ENCODE measurements at places on chromosomes 5 and 9. TPM values are rescaled to one million over a fixed set of nuclear protein-coding genes. Genes with fewer than 3 reads are reported as not detected.

GRCh38 chr9:71383308-71383940 is 262.0 kb upstream of the TRPM3 start:
- H3K4me3 ChIP-seq = no peak overlapping the region
- no peaks in the 10 kb centered on the region for H3K27me3 ChIP-seq
- no peaks in the 10 kb centered on the region for H3K36me3 ChIP-seq
- no peaks in the 10 kb centered on the region for H3K4me1 ChIP-seq
- no peak overlapping the region for H3K27ac ChIP-seq

DNA sequence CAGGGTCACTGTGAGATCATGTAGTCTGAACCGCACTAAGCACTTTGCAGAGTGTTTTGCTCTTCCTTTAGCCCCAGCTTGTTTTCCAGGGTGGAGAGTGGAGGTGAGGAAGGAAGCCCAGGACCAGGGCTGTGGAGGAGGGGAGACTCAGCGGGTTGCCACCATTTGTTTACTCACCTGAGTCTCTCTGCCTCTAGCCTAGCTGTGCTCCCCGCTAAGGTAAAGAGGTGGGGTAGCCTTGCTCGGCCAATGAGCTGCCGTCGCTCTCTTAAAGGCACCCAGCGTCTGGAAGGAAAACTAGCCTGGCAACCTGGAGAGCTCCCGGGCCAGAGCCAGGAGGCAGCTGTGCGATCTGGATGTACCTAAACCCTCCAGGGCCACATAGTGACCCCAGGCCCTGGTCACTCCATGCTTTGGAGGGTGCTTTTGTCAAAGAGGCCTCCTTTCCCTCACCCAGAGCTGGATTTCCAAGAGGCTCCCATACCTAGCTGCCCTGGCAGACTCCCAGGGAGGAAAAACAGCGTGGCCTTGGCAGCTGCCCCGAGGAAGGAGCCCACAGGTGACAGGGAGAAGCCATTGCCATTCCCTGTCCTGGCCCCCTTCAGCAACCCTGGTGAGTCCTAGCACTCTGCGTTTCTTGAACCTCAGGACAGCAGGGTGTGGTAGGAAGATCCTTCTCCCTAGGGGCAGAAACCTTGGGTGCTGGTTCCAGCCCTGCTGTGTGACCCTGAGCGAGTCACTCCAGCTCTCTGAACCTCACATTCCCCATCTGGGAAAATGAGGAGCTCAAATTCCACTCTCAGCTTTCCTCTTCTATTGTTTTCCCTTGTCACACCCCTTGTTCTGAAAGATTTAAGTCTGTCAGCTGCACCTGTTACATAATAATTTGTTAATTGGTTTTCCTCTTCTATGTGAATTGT is 42.4 kb upstream of the LARP1 start:
- DNase-seq = peak; percentile 67
- H3K4me3 ChIP-seq = no peak overlapping the region
- H3K4me1 ChIP-seq = peaks cover 2% of the 10 kb centered on the region
- H3K36me3 ChIP-seq = no peaks in the 10 kb centered on the region
- H3K27ac ChIP-seq = peak overlapping the region; percentile 88

- no peaks in the 10 kb centered on the region for H3K4me1 ChIP-seq
- DNase-seq = no peak
- no peaks in the 10 kb centered on the region for H3K27me3 ChIP-seq
Measured at GRCh38 chr5:171984748-171985419, 21.6 kb downstream of the FBXW11 start.

GRCh38 chr5:122376250-122376649 is 64.2 kb downstream of the SNCAIP start:
- no peak overlapping the region for H3K4me3 ChIP-seq
- H3K36me3 ChIP-seq = no peaks in the 10 kb centered on the region
- H3K4me1 ChIP-seq = no peaks in the 10 kb centered on the region
- no peaks in the 10 kb centered on the region for H3K27me3 ChIP-seq

DNA sequence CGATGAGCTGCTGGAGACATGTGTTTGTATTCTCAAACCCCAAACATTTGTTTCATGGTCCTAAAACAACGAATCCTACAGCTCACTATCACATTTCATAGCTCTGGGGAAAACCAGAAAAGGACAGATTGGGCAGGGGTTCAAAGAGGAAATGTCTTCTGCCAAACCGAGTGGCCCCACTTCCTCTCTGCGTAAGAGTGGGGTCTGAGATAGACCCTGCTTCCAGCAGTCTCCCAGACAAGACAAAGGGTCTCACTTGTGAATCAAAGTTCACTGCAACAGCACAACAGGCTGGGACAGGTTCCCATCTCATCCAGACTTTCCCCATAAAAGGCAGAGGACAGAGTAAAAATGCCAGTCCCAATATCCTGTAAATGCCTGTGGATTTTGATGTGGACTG is 276.2 kb upstream of the SLC24A2 start:
- no peak overlapping the region for H3K27ac ChIP-seq
- no peaks in the 10 kb centered on the region for H3K27me3 ChIP-seq
- H3K36me3 ChIP-seq = no peaks in the 10 kb centered on the region

- no peaks in the 10 kb centered on the region for H3K4me1 ChIP-seq
- H3K36me3 ChIP-seq = no peaks in the 10 kb centered on the region
- H3K27me3 ChIP-seq = no peaks in the 10 kb centered on the region
- DNase-seq = no peak
Measured at GRCh38 chr9:135147938-135148337, 60.5 kb downstream of the OLFM1 start.

DNA sequence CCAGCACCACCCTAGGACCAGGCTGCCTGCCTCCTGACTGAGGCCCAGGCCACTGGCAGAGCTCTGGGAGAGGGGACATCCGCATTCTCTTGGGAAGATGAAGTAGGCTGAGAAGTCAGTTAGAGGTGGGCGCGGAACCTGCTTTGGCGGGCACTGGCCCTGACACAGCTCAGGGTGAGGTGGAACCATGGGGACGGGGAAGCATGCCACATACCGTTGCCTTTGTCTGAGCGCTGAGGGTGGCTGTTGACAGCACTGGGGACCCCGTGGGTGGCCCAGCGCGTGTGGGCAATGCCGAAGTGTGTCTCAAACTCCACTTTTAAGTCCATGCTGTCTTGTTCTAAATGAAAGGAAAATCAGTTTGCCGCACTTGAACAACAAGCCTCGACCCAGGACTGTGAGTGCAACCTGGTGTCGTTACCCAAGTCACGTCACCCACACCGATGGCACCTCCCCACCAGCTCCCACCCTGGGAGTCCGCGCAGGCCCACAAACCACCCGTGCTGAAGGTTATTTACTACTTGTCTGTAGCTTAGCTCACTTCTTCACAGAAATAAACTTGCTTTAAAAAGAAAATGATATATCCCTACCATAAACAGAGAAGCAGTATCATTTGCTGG is 17.4 kb downstream of the GFPT2 start:
- no peak for DNase-seq
- no peak overlapping the region for H3K4me3 ChIP-seq
- H3K4me1 ChIP-seq = no peaks in the 10 kb centered on the region
- H3K27ac ChIP-seq = no peak overlapping the region

- DNase-seq = no peak
- H3K36me3 ChIP-seq = no peaks in the 10 kb centered on the region
- peaks cover 3% of the 10 kb centered on the region for H3K27me3 ChIP-seq
- no peak overlapping the region for H3K27ac ChIP-seq
Measured at GRCh38 chr5:10660135-10660534, 96.3 kb downstream of the ANKRD33B start.

GRCh38 chr9:95090871-95091577 is 226.5 kb downstream of the FANCC start:
- H3K27ac ChIP-seq = peak overlapping the region; percentile 56
- no peak overlapping the region for H3K4me3 ChIP-seq
- no peak for DNase-seq
- no peaks in the 10 kb centered on the region for H3K36me3 ChIP-seq
- peaks cover 43% of the 10 kb centered on the region for H3K4me1 ChIP-seq
- H3K27me3 ChIP-seq = no peaks in the 10 kb centered on the region

GRCh38 chr5:73422164-73422563 is 26.4 kb downstream of the FOXD1 start:
- H3K27me3 ChIP-seq = peaks cover 2% of the 10 kb centered on the region
- DNase-seq = no peak
- no peaks in the 10 kb centered on the region for H3K4me1 ChIP-seq
- H3K4me3 ChIP-seq = no peak overlapping the region
- H3K27ac ChIP-seq = no peak overlapping the region

- H3K27ac ChIP-seq = no peak overlapping the region
- H3K4me3 ChIP-seq = no peak overlapping the region
- no peaks in the 10 kb centered on the region for H3K36me3 ChIP-seq
- H3K27me3 ChIP-seq = no peaks in the 10 kb centered on the region
Measured at GRCh38 chr9:34549407-34549732, 26.6 kb upstream of the ENHO start.

- H3K4me3 ChIP-seq = no peak overlapping the region
- H3K27ac ChIP-seq = no peak overlapping the region
- H3K4me1 ChIP-seq = no peaks in the 10 kb centered on the region
- no peaks in the 10 kb centered on the region for H3K36me3 ChIP-seq
- DNase-seq = no peak
- H3K27me3 ChIP-seq = no peaks in the 10 kb centered on the region
Measured at GRCh38 chr9:113238202-113238858, 17.0 kb downstream of the SLC31A1 start.

- DNase-seq = no peak
- no peaks in the 10 kb centered on the region for H3K4me1 ChIP-seq
- H3K27ac ChIP-seq = no peak overlapping the region
- H3K36me3 ChIP-seq = no peaks in the 10 kb centered on the region
Measured at GRCh38 chr5:87948486-87948885, 320.2 kb downstream of the TMEM161B start.

The TRIP13 gene
- 7.4 TPM for polyA plus RNA-seq

The ARL10 gene
- polyA plus RNA-seq = under 0.01 TPM

The PCDHA2 gene
- not detected for polyA plus RNA-seq

The PNPLA7 gene
- 3.1 TPM for polyA plus RNA-seq
